ENCODE measurements at places on chromosomes 16 and 17. TPM values are rescaled to one million over a fixed set of nuclear protein-coding genes. Genes with fewer than 3 reads are reported as not detected.

The RHBDF1 gene
- 27.4 TPM for total RNA-seq

DNA sequence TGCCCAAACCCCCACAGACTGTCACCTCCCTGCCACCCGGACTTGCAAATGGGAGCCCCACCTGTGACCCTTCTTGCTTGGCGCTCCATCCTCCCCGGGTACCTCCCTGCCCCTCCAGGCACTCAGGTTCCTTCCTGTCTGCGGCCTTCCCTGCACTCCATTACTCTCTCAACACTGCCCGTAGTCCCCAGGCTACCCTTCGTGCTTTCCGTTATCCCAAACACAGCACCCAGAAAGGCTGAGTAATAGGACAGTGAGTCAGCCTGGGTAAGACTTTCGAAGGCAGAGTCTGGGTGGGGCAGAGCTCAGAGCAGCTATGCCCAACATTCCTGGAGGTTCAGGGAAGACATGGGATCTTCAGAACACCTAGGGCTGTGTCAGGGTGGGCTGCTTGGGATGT is 16.6 kb upstream of the C16orf74 start:
- DNase-seq = peak; percentile 66

GRCh38 chr16:75103994-75104393 is 12.6 kb downstream of the LDHD start:
- no peak for DNase-seq

The SLFN14 gene
- total RNA-seq = 4.8 TPM

DNA sequence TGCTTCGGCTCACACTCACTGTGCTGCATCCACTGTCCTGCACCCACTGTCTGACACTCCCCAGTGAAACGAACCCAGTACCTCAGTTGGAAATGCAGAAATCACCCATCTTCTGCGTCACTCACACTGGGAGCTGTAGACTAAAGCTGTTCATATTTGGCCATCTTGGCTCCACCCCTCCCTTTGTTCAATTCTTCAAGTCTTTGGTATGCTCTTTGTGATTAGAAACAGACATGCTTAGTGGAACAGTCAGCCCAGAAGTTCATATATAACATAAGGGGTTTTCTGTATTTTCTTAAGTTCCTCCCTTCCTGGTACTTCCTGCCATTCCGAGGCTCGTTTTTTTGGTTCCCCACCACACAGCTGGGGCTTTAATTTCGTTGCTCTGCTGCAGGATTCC is 398.5 kb upstream of the DYNLRB2 start:
- no peak for DNase-seq

The GFAP gene
- total RNA-seq = 6.7 TPM

- DNase-seq = no peak
Measured at GRCh38 chr17:7744416-7744815, 26.9 kb downstream of the DNAH2 start.

GRCh38 chr16:22380529-22380928 is 6.1 kb upstream of the CDR2 start:
- no peak for DNase-seq

DNA sequence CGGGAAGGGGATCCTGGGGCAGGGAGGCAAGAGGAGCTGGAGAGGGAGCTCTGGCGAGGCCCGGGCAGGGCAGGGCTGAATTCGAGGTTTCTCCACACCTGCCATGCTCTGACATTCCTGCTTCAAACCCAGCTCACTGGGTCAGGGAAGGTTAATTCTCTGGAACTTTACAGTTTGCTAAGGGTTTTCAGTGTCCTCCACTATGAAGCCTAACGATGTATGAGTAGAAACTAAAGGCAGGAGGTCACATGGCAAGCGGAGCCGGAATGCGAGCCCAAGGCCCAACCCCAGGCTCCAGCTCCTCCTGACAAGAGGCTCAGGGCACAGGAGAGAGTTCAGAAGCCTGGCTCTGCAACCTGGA is 29.2 kb downstream of the DCAKD start:
- DNase-seq = no peak

The KRTAP9-8 gene
- not detected for total RNA-seq

DNA sequence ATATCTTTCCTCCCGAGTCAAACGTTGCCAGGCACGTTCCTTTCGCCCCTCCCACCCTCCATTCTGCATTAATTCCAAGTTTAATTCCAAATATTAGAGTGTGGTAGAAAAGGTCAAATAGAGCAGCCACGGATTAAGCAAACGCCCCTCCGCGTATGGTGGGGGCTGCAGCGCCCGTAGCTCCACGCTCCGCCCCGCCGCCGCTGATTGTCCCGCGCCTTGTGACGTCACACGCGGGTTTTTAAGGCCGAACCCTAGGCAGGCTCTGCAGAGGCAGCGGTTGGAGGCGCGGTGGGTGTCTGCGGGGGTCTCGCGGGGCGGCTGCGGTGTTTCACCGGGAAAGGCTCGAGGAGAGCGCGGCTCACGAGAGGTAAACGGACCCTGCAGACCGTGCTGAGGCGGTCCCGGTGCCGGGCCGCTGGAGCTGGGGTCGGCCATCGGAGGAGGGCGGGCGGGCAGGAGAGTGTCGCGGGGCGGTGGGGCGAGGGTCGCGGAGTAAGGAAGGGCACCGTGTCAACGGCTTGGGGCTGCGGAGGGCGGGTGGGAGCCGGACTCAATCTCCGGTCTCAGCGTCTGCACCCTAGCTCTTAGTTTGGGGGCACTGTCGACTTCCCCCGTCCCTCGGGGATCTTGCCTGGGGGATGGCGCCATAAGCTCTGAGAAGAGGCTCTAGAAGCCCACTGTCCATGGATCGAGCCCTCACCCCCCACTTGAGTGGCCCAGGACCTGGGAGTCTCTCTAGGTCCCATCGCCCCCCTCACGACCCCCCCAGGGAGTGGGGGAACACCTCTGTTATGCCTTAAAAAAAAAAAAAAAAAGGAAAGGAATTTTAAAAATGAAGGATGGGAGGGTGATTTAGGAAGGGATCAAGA is at the start of gene ARL4D:
Gene ARL4D, plus strand, starts transcription at position 270 of the 872 bp plus-strand sequence. CDS start 740 bp downstream, outside the sequence.
- peak; percentile 84 for DNase-seq

DNA sequence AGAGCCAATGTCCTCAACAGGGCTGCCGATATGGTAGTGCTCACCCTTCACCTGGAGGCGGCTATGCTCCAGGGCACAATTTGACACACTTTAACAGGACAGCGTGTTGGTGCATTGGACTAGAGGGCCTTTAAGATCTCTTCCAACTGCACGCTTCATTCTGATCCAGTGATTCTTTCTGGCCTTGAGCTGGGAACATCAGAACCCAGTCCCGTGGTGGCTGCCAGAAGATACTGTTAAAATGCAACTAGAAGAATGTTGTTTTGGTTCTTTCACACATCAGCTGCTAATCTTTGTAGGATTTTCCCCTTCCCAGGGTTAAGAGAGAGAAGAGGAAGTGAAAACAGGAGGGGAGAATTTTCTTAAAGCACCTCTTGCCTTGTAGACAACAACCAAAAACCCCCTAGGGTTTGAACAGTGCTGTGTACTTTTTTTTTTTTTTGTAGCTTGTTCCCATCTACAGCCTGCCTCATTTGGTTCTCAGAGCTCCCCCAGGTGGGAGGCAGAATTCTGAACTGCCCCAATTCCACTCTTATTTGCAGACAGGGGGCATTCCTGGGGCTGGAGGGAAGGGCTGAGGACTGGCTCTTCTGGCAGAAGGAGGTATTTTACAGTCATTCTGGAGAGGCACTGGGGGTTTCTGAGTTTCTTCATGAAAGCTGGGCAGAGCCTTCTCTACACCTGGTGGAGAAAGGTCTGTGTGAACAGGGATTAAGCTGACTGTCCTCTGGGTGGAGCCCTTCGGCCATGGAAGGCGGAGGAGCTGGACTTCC is 32.4 kb downstream of the SMARCE1 start:
- DNase-seq = peak; percentile 33

The G6PC1 gene
- total RNA-seq = not detected

The MLYCD gene
- total RNA-seq = 7.0 TPM

DNA sequence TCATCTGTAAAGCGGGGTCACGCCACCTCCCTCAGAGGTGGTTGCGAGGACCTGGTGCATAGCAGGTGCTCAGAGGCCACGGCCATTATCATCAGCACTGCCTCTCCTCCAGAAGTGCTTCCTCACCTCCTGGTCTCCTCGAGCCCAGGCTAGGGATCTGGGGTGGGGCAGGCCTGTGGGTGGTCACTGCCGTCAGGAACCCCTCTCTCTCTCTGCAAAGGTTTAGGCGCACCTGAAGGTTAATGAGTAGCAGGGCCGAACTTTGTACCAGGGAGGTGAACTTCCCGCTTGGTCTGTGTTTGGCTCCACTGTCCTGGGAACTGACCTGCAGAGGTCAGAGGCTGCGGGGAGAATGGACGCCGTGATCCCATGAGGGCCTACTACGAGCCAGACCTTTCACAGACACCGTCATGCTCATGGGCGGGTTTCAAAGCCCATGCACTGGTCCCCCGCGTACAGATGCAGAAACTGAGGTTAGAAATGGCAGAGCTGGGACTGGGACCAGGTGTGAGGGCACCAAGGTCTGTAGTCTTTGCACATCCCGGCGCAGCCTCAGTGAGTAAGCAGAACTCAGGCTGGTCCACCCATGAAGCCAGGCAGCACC is 13.8 kb downstream of the JUP start:
- DNase-seq = no peak

The TRPV2 gene
- 22.9 TPM for total RNA-seq

All from umbilical cord (tissue), 2 donors.